Lower lobe of right lung (tissue), 2 donors: ENCODE measurements at places on chromosomes 7 and 10. TPM values are rescaled to one million over a fixed set of nuclear protein-coding genes. Genes with fewer than 3 reads are reported as not detected.
A peak's percentile ranks its signal among the peaks of the same experiment; 100 is the strongest.

GRCh38 chr7:34109936-34110780, 204.8 kb downstream of the BMPER start:
- DNase-seq: no peak

DNA sequence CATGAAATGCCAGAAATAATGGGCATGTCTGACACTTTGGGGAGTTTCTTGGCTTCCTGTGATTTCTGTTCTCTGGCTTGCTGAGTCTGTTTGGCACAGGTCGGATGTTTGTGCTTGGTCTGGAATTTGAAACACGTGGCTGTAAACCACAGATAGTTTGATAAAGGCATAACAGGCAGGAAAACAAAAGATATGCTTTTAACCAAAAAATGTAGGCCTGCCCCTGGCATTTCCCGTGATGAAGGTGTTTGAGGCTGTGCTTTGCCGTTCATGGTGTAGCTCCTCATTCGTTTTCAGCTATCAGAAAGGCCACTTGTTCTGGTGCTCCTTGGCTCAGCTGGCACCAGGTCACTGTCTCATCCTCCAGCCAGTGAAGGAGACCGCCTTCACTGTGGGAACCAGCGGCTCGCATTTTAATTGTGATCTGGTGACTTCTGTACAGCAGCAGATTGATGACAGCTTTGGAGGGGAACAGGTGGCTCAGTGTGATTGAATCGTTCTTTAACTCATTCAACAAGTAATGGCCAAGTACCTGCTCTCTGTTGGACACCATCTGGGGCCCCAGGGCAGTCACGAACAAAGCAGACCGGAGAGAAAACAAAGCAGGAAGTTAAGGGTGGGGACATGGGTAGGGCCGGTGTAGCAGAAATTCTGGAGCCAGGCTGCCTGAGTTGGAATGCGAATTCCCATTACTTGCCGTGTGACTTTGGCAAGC, 111.5 kb downstream of the CCNY start:
- no peak for DNase-seq

DNA sequence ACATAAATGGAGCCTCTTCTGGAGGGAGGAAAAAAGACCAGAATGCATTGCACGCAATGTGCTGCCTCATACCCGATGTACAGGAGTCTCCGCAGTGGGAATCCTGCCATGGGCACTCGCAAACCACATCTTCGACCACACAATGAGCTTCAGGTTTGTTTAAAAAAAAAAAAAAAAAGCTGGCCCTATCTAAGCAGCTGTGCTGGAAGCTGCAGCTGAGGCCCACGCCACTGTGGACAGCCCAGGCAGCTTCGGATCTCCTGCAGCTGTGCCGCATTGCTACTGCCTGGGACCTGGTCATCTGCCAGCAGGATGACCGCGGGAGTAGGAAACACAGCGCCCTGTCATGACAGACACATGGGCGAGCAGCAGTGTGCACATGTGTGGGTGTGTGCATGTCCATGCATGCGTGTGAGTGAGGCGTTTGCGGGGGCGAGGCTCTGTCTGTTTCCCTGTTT, 26.0 kb downstream of the EN2 start:
- DNase-seq: no peak

GRCh38 chr7:157397731-157398691, 61.2 kb downstream of the DNAJB6 start:
- DNase-seq: peak; percentile 58

DNA sequence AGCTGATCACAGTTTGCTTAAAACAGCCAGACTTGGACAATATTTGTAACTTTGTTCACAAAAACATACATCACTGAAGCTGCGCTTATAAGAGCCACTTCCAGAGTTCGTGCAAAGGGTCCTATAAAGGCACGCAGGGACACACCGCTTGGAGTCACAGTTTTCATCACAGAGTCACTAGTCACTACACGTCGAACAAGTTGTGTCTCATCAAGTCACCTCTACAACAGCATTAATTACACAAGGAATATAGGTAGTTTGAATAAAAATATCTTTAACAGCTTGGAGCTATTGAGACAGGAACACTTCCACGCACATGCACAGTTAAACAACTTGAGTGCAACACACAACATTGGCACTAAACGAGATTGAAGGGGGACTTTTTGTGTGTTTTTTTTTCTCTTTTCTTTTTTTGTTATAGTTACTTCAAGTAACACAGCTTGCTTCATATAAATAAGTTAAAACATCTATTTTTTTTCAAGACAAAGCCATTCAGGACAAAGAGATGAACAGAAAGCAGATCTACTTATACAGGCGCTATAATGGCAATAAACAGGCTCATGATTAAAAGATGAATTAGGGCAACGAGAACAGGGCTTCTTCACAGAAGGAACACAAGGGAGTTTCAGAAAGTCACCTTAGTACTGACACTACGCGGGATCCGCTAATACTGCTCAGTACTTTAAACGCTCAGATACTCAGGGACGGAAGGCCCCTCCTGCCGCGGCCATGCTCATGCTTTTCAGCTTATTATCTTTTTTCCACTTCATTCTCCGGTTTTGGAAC, 2.2 kb downstream of the HOXA5 start:
- no peak for DNase-seq

DNA sequence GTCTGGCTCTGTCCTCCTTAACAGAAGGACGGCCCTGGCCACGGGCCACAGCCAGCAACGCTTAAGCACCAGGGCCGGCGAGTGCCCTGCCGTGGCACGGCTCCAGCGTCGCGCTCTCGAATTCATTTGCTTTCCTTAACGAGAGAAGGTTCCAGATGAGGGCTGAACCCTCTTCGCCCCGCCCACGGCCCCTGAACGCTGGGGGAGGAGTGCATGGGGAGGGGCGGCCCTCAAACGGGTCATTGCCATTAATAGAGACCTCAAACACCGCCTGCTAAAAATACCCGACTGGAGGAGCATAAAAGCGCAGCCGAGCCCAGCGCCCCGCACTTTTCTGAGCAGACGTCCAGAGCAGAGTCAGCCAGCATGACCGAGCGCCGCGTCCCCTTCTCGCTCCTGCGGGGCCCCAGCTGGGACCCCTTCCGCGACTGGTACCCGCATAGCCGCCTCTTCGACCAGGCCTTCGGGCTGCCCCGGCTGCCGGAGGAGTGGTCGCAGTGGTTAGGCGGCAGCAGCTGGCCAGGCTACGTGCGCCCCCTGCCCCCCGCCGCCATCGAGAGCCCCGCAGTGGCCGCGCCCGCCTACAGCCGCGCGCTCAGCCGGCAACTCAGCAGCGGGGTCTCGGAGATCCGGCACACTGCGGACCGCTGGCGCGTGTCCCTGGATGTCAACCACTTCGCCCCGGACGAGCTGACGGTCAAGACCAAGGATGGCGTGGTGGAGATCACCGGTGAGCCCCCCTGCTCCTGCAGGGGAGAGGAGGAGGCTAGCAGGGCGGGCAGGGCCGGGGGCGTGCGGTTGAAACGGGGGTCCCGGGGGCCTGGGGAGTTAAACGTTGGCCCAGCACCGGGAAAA, at the start of gene HSPB1:
Gene HSPB1, plus strand, starts transcription at position 327 of the 855 bp plus-strand sequence. Its CDS starts 40 bp downstream, at position 367.
- peak; percentile 97 for DNase-seq

GRCh38 chr10:97468162-97468561, 22.2 kb downstream of the ZDHHC16 start:
- no peak for DNase-seq

DNA sequence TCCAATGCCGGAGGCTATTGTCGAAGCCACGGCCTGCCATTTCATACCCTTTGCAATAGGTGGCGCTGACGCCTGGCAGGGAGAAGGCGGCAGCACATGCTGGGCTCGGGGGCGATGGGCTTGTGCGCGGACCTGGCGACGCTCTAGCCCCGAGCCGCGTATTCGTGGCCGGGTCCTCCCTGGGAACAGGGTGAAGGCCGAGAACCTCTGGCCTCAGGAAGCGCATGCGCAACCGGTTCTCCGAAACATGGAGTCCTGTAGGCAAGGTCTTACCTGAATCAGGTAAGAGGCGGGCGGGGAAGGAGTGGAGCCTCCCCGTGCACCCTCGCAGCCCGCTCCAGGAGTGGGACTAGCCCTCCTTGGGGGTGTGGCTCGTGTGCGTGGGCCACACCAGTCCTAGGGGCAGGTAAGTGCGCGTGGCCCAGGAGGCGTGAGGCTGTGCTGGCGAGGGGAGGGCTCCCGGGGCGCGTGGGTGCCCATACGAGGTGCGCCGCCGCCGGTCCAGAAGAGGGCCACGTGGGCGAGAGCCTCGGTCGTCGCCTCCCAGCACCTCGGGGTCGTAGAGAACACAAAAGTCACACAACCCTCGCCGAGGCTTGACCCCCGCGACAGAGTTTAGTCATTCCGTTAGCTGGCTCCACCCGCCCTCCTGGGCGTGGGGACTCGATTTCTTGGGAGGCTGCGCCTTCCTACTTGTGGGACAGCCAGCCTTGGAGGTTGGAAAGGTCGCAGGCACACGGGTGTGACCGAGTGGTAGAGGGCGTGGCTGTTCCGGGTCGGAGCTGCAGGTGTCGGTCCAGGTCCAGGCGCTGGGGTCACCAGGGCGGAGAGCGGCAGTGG, 5.6 kb upstream of the MEST start:
- DNase-seq: peak; percentile 90

- DNase-seq: no peak
Observed at GRCh38 chr10:131588704-131589220, 277.2 kb upstream of the TCERG1L start.

- DNase-seq: no peak
Observed at GRCh38 chr7:158742065-158742821, 37.6 kb upstream of the NCAPG2 start.

- peak; percentile 39 for DNase-seq
Observed at GRCh38 chr7:261341-262250, 28.4 kb upstream of the FOXL3 start.

DNA sequence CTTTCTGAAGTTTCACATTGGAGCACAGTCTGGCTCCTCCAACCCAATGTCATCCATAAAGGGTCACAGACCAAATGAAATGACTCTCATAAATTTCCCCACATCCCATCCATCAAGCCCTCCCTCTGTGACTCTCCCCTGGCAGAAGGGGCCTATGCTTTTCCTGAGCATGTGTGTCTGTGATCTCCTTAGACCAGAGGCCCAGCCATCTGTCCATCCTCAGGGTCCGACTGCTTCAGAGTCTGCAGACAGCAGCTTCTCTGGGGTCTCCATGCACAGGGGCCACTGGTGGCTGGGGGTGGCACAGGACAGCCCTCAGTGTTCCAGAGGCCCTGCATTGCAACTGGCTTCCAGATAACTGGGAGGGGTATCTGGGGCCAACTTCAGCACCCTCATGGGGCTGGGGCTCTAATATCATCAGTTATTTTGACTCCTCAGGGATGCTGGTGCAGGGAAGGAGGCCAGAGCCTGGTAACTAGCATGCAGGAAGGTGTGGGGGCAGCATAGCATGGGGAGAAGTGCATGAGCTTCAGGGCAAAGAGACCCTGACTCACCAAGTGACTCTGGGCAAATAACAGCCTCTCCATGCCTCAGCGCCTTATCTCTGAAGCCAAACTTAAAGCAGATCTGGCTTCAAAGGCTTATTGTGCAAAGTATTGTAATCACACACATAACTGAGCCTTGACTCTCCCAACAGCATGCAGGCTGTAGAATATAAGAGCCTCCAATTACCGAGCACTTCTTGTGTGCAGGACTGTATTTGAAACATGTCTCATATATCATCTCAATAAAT, 266.9 kb downstream of the GRID1 start:
- DNase-seq: no peak

DNA sequence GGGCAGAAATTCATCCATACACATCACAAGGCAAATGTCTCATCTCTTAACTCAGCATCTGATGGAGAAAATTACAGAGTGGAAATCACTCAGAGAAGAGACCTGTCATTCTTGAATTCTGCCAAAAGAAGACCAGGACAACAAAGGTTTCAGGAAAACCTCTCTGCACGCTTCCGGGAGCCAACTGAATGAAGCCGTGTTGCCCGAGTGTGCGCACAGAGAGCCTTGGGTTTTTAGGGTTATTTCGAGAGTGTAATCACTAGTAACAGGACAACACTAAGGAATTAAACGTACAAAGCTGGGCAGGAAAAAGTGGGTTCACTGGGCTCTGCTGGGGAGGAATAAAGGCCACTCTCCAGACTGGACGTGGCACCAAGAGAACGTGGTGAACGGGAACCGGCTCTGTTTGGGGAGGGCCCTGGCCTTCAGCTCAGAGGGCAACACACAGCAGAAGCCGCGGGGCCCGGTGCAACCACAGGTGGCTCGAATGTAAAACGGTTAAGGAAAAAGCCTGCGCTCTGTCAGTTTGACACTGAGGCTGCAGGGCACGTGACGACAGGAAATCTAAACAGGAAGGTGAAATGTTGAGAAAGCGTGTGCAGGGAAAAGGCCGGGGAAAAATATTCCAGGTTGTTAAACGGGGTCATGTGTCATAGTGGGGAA, 331.5 kb downstream of the DNAJB6 start:
- no peak for DNase-seq

DNA sequence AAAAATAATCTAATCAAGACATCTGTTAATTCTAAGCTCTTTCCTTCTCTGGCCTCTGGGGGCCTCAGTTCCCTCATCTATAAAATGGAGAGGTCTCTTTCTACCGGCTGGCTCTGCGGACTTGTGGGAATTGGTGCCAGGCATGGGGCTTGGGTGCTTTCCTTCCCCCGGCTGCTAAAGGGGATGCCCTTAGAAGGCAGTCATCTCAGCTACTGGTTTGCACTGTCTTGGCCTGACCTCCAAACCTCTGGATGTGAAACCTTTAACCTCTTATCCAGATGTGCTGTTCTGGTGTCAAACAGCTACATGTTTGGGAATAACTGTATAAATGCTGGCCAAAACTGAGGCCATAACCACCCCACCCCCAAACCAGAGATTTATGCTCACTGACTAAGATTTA, 320.0 kb downstream of the RPS24 start:
- no peak for DNase-seq

DNA sequence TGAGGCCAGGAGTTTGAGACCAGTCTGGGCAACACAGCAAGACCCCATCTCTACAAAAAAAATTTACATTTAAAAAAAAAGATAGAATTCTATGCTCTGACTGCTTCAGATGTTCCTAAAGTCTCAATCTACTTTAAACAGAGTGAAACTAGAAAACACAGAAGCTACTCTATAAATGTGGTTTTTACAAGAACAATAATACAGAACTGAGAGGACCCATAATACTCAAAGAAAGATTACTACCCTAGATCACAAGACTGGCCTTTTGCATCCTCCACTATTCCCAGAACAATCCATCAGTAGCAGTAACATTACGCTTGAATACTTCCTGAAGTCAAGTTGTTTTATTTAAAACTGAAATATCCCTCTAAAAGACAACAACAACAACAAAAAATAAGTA, 119.4 kb downstream of the ZFAND4 start:
- DNase-seq: no peak

DNA sequence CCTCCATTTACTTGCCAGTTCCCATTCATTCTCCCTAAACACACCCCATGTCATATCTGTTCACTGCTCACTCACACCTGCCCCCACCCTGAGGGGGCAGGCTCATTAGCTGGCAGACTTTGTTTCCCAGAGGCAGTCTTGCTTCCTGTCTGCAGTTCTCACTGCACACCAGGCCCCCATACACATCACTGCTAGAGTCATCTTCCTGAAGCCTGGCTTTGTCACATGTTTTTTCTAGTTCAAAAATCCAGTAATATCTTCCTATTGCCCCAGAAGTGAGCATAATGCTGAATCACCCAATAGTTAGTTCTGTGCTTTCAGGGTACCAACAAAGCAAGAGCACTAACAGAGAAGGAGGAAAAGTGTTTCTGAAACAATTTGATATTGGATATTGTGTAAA, 1.9 kb downstream of the LRRC72 start:
- DNase-seq: no peak

GRCh38 chr10:5949009-5949759, 28.2 kb downstream of the IL15RA start:
- DNase-seq: peak; percentile 66

Gene ACTR1A
- total RNA-seq: 88.0 TPM

Gene SPDYE5
- total RNA-seq: not detected

Gene DNAH11
- 8.9 TPM for total RNA-seq

Gene ERV3-1
- total RNA-seq: 32.0 TPM

Gene DEPP1
- total RNA-seq: 108 TPM

Gene EVX1
- not detected for total RNA-seq

Gene NPFFR1
- 1.0 TPM for total RNA-seq

Gene HOXA7
- total RNA-seq: 2.2 TPM

Gene CYP2C19
- total RNA-seq: not detected

Gene ARPC1A
- total RNA-seq: 109 TPM
